Renal cortical epithelial cell (primary cell): ENCODE measurements at places on chromosomes 12 and 14.

DNA sequence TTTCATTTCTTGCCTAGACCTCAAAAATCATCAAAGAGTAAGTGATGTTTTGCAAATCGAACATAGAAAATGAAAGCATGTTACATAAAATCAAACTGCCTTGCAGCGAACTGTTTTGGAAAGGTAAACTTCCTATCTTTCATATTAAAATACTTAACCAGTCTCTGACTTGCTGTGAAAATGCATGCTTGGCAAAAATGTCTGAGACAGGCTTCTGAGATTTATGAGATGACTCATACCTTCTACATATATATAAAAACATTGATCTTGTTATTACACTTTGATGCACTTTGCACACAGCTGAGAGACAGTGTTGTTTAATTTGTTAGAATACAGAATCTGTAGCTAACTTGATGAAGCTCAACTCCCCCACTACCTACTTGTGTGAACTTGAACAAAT is 179.1 kb downstream of the KITLG start:
- DNase-seq, result no peak

GRCh38 chr12:98419081-98419794 is 96.2 kb upstream of the TMPO start:
- no peak for DNase-seq

DNA sequence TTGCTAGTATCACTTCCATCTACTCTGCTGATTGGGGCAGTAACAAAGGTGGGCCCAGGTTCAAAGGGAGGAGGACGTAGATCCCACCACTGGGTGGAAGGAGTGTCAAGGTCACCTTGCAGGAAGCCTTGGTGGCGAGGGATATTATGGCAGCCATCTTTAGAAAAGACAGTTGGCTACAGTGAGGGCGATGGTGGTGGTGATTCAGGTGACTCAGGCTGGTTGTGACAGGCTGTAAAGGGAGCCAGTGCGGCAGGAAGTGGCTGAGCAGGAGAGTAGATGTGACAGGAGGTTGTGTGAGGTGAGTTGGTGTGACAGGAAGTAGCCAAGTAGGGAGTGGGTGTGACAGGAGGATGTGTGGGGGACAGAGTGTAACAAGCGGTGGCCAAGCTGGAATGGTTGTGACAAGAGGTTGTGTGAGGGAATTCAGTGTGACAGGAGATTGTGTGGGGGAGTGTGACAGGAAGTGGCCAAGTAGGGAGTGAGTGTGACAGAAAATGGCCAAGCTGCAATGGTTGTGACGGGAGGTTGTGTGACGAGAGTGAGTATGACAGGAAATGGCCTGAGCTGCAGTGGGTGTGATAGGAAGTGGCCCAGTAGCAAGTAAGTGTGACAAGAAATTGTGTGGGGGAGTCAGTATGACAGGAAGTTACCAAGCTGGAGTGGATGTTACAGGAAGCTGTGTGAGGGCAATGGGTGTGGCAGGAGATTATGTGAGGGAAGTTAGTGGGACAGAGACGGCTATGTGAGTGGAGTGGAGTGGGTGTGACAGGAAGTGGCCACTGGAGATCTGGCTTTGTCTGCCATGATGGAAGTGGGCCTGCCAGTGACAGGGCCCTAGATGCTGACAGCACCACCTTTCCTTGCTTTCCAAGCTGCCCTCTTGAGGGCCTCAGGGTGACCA is 136.5 kb upstream of the MYL2 start:
- no peak for DNase-seq

DNA sequence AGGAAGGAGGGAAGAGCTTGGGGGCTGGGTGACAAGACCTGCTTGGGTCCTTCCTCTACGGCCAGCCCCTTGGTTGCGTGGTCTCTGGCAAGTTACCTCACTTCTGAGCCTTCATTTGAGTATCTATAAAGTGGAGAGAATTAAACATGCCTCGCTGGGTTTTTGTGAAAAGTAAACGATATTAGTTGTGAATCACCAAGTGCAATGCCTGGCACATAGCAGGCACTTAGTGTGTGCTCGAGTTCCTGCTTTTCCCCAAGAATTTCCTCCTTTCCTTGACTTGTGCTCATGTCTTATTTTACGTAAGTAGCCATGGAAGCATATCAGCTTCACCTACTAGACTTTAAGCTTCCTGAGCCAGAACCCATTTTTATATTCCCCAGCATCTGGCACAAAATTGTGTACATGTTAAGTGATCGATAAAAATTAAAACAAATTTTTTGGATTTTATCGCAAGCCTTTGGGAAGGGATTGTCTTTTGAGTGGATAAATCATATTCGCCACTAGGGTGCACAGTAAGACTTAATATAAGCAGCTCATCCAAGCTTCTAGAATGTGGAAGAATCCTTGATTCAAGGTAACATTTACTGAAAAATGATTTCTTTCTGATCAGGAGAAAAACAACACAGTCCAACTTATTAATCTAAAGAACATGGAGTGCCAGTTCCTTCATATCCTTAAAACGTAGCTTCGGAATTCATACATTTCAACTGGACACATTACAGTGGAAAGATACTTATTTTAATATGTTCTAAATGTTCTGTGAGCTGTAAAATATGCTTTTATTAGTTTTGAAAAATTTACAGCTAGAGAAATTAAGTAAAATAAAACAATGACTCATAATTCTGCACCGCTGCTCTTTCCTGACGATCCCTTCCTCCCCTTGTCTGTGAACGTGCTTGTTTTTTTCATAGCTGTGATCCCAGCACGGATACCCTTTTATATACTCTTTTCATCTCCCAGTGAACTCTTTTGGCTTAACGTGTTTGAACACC is 62.0 kb downstream of the SLC25A47 start:
- peak; percentile 70 for DNase-seq

DNA sequence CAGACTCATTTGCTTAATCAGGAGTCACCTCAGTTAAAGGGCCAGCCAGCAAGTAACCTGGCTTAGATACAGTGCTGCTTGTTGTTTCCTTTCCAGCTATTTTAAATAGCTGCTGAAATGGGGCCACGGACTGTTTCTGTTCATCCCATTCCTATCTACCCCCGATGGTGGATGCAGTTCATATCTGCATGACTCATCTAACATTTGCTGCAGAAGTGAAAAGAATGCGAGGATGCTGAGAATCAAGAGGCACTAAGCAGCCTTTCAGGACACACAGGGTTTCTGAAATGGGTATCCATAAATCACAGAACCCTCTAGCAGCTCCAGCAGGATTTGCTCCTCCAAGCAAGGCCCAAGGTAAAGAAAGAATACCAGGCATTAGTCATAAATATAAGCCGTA is 60.2 kb upstream of the RTRAF start:
- DNase-seq, result no peak

DNA sequence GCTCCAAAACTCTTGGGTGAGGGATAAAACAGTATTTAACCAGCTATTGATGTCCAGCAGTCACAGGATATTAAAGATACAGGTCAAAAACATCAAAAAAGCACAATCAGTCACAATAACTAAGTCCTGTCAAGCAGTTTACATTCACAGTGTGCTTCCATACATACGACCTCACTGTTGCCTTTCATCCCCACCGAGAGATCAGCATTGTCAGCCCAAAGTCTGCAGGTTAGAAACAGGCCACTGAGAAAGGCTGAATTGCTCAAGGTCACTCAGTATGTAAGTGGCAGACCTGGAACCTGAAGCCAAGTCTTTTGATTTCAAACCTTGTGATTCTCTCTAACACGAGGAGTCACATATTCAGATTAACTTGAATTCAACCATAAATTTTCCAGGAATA is 124.9 kb downstream of the GXYLT1 start:
- DNase-seq, result no peak

GRCh38 chr14:24395609-24396582 is 2.9 kb upstream of the NYNRIN start:
- DNase-seq, result no peak

GRCh38 chr12:104975587-104976343 is 10.4 kb upstream of the NOPCHAP1 start:
- peak; percentile 64 for DNase-seq

DNA sequence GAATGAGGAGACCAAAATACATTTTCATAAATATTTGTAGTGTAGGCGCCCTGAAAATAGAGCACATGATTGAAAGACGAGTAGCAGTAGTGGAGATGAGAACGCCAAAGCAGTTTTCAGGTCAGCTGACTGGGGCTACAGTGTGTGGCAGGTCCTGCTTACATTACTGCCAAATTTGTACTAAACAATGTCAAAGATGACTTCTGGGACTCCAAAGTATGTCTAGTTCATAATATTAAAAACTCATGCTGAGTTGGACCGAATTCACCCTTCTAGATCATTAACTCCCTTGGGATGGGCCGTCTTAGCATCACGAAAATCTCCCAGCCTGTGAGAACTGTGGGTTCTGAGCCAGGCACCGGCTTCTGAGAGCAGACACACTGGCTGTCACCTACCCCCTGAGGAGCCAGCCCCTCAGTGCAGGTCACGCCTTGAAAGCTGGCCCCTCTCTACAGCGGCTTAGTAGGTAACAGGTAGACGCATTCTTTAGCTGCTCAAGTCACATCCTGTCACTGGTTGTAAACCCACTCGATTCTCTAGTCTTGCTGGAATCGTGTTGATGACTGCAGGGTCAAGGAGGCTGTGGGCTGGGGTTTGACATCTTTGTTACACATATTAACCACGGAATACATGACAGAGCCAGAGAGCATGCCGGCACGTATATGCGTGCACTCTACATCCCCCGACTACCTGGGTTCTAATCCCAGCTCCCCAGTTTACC is 210.4 kb downstream of the ETV6 start:
- DNase-seq, result no peak

GRCh38 chr12:67155863-67156262 is 113.3 kb upstream of the CAND1 start:
- peak; percentile 73 for DNase-seq

DNA sequence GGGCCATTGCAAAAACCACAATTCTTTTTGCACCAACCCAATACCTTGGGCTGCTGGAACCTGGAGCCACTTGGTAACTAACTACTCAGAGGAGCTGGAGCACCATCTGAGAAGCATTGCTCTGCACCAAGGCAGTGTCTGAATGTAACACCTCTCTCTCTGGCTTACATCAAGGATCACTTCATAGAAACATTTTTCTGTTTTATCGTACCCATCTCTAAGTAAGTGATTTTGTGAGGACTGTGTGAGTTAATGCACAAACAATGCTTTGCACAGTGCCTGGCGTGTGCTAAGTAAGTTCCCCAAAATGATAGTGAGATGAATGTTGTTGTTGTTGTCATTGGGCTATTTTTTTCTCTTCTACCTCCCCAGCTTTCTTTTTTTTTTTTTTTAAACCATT is 111.4 kb downstream of the ADCK1 start:
- no peak for DNase-seq
